ENCODE measurements at places on chromosomes 1 and 21.
A peak's percentile ranks its signal among the peaks of the same experiment; 100 is the strongest.

DNA sequence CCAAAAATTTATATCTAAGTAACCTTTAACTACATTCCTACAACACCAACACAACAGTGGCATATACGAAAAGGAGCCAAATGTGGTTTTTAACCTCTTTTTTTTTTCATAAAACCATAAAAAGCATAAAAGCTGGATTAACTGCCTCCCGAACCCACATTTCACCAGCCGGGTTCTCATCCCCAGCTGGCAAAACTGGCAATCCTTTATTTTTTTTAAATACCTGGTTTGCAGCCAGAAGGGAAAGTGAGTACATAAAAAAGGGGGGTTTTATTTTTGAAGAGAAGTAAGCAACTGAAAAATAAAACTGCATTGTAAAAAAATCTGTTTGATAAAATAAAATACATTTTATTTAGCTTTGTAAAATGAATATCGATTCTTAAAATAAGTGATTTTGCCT, 295.4 kb downstream of the AKT3 start:
- no peak for DNase-seq

GRCh38 chr1:11559591-11559970, 80.6 kb downstream of the DISP3 start:
- no peak for DNase-seq

- DNase-seq, result no peak
Measured at GRCh38 chr1:147109762-147110161, 62.5 kb downstream of the PRKAB2 start.

DNA sequence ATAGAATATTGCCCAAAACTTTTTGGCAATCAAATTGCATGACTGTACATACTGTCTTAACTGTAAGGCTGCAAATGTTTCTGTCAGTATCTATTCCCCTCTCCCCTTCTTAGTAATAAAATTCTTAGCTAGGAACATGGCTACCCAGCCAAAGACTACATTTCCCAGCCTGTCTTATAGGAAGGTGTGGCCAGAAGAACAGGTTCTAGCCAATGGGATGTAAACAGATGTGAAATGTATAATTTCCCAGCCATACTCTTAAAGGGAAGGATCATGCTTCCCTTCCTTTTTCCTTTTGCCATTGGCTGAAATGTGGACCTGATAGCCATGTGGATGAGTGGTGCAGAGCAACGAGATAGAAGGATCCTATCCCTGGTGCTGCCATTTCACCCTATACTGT, 7.0 kb upstream of the HIVEP3 start:
- DNase-seq, result peak; percentile 40

DNA sequence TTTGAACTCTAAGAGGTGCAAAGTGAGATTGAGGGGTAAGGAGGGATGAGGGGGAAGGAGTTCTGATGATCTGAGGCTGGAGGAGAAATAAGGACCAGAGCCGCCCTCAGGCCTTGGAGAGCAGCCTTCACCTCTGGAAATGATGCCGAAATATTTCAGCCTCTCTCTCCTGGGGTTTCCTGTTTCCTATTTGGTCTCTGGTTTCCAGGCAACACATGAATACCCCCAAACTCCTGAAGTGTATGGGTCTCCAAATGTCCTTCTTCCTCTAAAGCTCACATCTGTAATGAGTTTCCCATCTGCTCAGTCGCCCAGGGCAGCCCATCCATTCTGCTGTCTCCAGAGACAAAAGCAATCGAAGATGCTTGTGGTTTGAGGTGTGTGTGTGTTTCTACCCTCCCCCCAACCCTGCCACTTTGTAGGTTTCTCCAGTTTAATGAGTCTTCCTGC, 52.0 kb upstream of the FAM20B start:
- no peak for DNase-seq
